ENCODE measurements at places on chromosomes 6 and 20.

GRCh38 chr6:24969343-24969860, 33.6 kb upstream of the RIPOR2 start:
- DNase-seq: no peak

DNA sequence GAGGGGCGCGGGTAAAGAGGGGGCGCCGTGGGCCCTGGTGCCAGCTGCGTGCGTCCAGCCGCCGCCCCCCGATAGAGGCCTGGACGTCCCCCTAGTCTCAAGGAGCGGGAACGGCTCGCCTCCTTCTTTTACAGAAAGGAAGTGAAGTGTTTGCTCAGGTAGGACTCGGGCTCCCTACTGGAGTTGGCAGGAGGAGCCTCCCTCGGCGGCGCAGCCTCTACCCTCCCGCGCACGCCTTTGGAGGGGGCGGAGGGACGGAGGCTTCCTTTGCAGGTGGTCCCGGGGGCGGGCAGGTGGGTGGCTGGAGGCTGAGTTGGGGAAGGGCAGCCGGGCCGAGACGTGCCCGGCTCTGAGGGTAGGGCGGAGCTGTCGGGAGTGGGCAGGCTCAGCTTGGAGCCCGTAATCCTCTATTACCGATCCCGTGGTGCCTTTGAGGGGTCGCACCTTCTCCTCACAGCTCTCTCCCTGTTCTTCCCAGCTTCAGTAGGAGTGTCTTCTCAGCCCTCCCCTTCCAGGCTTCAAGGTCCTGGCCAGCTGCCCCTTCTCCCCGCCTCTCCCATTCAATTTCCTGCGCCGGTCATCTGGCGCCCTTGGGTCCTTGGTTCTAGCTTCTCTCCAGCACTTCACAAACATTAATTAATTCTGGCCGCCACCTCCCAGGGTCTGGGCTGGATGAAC, 728 bp downstream of the ITPR3 start:
- DNase-seq: no peak

GRCh38 chr20:2867081-2867864, 6.0 kb upstream of the PTPRA start:
- DNase-seq: no peak

GRCh38 chr6:36920546-36920945, 34.0 kb upstream of the PI16 start:
- no peak for DNase-seq

DNA sequence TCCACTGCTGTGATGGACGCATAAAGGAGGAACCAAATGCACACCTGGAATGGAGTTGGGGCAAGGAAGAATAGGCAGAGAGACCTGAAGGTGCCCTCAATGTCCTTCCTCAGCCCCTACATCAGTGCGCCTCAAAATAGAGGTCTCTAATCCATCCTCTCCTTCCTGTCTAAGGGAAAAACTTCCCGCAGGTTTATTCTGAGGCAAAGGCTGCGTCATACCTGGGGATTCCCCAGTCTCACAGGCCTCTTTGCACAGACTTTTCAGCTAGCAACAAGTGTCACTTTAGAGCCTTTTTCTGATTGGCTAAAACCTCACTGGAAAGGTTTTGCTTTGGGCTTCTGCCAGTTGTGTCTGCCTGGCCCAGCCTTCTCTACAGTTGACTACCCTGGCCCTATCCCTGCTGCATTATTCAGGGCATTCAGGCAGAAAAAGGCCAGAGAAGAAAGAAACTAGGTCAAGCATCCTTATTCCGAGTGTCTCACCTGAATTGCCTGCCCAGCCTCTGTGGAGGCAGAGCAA, 1.8 kb upstream of the HLA-DQB1 start:
- peak; percentile 90 for DNase-seq

- no peak for DNase-seq
Measured at GRCh38 chr20:13265941-13266340, 44.9 kb downstream of the ISM1 start.

GRCh38 chr20:41483553-41483930, 116.9 kb upstream of the EMILIN3 start:
- DNase-seq: no peak

DNA sequence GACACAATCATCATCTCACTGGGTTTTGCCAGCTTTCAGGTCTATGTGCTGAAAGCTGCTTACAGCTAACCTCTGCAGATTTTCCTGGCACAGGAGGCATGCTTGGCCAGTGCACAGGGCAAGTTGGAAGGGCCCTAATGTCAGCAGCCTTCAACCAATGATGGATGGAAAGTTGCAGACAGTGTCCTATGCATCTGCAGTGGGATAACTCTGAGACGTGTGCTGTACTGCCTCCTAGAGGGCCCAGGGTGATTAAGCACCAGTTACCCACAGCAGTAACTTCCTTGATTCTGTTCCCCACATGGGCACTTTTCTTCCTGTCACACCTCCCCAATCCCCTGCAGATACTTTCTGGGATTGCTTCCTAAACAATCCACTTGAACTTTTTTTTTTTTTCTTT, 38.6 kb downstream of the OVOL2 start:
- peak; percentile 60 for DNase-seq

- no peak for DNase-seq
Measured at GRCh38 chr6:34576286-34576955, 20.3 kb upstream of the SPDEF start.

GRCh38 chr6:1496836-1497760, 107.7 kb downstream of the FOXF2 start:
- DNase-seq: no peak

GRCh38 chr6:108113557-108114519, 39.3 kb upstream of the OSTM1 start:
- DNase-seq: peak; percentile 68

GRCh38 chr6:65570340-65570739, 136.7 kb downstream of the EYS start:
- no peak for DNase-seq

- no peak for DNase-seq
Measured at GRCh38 chr20:3042625-3043024, 797 bp upstream of the GNRH2 start.

DNA sequence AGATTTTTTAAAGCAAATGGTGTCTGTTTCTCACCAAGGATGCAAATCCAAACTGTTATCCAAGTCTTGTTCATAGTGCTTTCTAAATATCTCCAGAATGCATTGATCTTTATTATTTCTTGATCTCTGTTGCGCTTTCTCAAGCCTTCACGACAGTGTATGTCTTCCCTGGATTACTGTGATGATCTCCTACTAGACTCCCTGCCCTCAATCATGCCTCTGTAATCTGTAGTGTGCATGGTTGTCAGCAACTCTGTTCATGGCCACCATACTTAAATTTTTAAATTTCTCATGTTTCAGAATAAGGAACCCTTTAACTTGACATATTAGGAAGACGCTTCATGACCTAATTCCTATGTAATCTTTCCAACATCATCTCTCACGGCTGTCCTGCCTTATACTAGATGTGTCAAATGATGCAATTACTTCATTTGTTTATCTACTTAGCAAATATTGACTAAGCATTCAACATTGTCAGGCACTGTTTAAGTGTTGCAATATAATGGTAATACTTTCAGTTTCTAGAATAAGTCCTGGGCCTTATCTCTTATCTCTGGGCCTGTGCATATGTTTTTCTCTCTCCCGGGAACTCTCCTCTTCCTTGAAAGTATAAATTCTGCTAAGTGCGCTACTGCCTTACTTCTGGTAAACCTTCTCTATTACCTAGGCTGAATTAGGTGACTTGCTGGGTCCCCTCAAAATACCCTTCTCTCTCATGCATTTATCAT, 25.6 kb upstream of the AHI1 start:
- peak; percentile 36 for DNase-seq

DNA sequence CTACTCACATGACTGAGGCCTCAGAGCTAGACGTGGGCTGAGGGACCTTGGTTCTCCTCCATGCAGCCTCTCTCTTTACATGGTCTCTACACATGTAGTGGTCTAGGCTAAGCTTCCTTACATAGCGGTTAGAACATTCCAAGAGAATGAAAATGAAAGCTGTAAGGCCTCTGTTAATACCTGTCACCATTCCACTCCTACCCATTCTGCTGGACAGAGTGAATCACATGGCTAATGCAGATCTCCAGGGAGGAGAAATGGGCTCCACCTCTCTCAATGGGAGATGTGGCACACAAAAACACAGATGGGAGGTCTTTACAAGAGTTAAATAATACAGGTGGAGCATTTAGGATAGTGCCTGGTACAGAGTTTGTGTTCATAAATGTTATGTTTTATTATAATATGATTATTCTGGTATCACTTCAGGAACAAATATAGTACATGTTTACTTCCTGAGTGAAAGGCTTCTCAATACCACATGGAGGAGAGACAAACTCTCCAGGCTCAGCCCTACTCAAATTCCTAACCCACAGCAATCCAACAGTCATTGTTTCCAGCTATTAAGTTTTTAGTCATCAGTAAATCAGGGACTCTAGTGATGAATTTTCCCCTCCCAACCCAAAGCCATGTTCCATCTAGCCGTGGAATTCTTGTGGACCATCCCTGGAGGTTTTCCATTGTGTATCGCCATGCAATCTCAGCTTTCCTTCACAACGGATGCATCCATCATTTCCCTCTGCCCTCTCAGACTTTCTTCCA, 57.9 kb downstream of the ISM1 start:
- no peak for DNase-seq

- no peak for DNase-seq
Measured at GRCh38 chr6:106894978-106895702, 79.4 kb downstream of the CD24 start.

DNA sequence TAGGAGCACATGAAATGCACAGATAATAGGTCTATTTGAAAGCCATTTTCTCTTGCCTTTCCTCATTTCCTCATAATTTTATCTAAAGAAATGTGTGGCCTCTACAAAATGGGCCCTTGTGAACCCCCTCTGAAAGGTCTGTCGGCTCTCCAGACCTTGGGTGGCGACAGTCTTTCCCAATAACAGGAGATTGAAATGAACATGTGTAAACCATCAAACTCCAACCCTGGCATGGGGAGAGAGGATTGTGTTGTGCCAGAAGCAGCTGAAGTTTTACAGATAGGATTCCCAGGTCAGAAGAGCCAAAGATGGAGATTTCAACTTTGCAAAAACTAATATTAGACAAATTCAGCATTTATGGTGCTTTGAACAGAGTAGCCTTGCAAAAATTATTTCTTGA, 277.1 kb upstream of the ECI2 start:
- no peak for DNase-seq

- no peak for DNase-seq
Measured at GRCh38 chr6:15505463-15505918, 157.3 kb downstream of the DTNBP1 start.

- DNase-seq: no peak
Measured at GRCh38 chr6:119511024-119511423, 161.5 kb upstream of the MAN1A1 start.

DNA sequence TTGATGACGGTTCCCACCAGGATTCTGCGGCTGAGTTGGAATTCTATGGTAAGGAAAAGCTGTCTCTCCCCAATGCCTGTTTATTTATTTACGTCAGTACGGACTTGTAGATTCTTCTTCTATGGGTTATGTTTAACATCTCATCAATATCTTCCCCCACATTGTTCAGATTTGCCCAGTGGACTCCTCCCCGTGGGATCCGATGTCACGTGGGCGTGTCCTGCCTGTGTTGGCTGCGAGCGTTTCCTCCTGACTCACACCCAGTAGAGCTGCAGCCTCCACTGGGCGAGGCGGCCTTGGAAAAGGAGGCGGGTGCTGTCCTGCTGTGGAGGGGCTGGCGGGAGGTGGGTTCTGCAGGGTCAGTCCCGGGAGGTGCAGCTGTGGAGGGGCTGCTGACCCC, 46.8 kb upstream of the SLCO4A1 start:
- peak; percentile 79 for DNase-seq

DNA sequence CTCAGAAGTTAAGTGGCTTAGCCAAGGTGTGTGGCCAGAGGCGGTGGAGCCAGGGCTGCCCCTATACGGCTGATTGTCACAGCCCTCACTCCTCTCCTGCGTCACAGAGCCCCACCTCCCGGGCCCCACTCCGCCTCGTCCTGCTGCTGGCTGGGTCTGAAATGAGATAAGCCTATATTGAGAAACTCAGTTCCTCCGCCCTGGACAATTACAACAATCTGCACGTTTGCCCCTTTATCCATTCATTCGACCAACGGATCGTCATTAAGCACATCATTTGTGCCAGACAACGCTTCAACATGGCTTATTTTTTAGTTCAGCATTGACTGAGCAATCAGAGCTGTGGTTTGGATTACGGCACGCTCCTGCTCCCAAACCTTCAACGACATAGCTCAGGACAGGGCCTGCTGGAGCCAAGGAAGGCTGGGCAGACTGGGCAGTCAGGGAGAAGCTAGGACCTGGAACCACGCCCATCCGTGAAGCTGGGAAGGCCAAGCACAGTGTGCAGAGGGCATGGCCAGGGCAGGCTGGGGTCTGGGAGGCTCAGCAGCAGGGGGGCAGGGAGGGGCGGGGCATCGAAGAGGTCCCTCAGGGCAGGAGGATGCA, 16.6 kb upstream of the EZR start:
- no peak for DNase-seq

DNA sequence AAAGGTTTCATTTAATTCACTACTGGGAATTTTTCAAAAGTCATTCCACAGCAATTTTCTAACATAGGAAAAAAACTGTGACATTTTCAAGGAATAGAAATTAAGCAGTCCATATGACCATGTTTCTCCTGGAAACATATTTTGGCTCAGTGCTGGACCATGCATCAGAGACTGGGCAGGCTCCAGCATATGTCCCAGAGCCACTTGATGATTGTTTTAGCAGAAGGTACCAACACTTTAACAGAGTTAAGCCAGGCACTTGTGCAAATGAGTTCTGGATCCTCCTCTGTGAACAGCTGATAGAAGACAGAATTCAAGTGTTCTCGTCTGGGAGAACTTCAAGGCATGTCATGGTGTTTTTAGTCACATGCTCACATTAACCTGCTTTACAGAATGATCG, 516.3 kb downstream of the COL12A1 start:
- no peak for DNase-seq

DNA sequence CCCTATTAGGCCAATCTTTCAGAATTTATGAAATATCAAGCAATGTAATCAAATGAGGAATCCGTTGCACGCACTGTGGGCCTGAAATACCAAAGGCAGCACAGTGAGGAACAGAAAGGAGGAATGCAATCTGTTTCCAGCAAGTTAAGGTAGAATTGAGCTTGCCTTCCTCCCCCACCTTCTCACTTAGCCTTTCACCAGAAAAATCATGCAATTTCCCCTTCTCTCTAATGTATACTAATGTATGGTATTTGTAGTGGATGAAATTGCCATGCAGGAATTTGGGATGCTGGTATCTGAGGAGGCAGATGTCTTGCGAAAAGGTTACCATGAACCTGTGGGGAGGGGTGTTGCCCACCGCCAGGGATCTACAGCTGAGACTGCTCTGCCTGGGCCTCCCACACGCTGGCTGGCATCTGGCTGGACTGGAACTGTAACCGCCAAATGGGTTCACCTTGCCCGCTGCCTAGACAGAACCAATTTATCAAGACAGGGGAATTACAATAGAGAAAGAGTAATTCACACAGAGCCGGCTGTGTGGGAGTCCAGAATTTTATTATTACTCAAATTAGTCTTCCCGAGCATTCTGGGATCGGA, 222.4 kb upstream of the MYLIP start:
- DNase-seq: no peak

DNA sequence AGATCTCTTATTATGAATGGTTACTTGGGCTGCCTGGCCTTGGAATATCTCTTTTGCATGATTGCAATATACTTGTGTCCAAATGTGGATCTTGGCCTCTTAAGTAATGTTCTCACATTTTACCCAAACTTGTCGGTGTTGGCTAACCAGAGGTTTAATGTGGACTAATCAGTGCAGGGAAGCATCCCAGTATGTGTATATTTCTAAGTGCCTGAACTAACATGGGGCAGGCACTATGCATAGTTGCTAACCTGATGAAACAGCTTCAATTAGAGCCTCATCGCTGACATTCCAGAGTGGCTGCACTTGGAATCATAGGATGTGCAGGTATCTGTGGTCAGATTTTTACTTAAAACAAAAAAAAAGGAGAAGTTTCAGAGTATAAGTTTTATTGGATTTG, 160.0 kb downstream of the PDE7B start:
- no peak for DNase-seq

GRCh38 chr6:63793465-63794137, 158.0 kb downstream of the PHF3 start:
- no peak for DNase-seq

Data from suppressor macrophage treated with lipopolysaccharide for 1 hour (primary cell).